T-helper 17 cell (primary cell): ENCODE measurements at places on chromosomes 5 and 9.

GRCh38 chr9:91825422-91825821, 124.6 kb downstream of the ROR2 start:
- no peak for DNase-seq

GRCh38 chr5:22844155-22844554, 9.0 kb downstream of the CDH12 start:
- DNase-seq: no peak

GRCh38 chr9:130869250-130869649, 27.4 kb downstream of the QRFP start:
- no peak for DNase-seq

DNA sequence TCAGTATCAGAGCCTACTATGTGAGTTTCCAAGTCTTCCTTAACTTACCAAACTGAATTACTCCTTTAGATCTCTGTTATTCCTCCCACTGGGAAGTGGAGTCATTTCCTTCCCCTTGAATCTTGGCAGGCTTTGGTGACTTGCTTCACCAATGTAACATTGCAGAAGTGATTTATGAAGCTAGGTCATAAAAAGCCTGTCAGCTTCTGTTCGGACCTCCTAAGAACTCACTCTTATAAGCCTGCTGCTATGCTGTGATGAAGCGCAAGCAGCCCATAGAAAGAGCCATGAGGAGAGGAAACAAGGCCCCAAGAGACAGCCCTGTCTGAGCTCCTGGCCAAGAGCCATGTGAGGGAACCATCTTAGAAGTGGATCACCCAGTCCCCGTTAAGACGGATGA, 14.2 kb upstream of the FOXB2 start:
- no peak for DNase-seq

GRCh38 chr5:25362799-25363198, 718.0 kb upstream of the CDH10 start:
- no peak for DNase-seq

DNA sequence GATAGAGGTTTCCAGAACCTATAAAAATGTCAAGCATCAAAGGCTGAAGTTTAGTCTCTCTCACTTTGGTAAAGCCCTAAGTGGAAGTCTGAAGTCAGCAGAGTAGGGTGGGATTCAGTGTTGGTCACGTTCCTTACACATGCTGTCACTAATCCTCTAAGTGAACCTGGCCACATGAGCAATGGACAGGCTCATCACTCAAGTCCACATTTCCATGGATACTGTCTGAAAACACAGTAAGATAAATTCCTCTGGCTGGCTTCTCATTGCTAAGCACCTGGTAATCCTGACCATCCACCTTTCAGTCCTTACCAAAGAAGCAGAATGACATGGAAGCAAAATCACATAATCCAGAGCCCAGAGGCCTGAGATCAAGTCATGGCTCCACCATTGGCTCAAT, 43.8 kb downstream of the GNA14 start:
- no peak for DNase-seq

DNA sequence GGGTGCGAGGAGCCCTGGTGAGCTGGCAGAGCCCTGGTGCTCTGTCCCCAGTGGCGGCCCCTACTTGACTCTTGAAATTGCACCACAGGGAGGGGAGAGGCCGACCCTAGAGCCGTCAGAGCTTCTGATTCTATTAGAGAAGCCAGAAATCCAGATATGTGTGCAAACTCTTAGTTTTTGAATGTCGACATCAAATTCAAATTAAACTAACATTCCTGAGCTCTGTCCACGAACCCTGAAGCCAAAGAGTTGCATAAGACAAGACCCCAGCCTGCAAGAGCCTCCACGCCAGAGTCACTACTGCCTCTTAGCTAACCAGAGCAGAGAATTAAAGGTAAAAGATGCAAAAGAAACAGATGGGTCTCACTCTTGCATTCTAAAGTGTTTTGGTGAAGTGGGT, 29.8 kb upstream of the MSX2 start:
- no peak for DNase-seq

GRCh38 chr9:13816837-13817236, 497.1 kb downstream of the NFIB start:
- no peak for DNase-seq

DNA sequence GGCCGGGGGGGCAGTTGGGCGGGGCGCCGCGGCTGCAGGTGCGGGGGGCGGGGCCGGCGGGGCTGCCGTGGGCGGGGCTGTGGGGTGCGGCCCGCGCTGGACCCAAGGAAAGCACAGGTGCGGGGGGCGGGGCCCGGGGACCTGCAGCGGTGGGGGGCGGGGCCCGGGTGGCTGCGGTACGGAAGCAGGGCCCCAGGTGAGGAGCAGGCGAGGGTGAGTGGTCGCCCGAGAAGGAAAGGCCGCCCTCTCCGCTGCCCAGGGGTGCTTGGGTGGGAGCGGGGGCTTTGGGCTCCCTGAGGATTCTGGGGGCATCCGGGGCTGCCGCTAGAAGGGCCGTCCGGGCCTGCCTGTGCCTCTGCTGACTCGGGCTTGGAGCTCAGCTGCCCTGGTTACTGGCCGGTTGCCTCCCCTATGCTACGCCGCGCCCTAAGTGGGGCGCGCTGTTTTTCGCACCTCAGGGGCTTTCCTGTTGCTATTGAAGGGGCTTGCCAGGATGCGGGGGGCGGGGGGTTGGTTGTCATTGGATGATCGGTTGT, 767 bp downstream of the RALGPS1 start:
- DNase-seq: peak; percentile 64

- DNase-seq: no peak
These were observed 507 bp downstream of the CTNND2 start for GRCh38 chr5:11903614-11904264.

DNA sequence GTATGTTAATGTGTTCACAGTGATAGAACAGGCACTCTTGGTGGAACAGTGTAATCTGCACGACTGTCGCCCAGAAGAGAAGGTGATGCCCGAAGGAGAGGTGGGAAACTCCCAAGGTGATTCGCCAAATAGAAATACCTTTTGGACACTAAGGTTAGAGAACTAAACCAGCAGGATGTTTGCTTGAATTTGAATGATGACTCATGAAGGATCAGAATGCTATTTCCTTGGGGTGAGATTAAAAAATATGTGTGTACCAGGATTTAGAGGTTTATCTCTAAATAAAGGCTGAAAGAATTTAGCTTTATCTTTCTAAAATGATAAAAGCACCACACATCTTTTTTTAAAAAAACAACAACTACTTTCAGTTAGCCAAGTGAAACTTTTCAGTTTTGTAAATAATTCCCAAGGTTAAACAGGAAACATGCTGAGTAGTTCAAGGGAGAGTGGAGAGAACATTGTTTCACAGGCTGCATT, 297.4 kb upstream of the TAS2R1 start:
- no peak for DNase-seq

DNA sequence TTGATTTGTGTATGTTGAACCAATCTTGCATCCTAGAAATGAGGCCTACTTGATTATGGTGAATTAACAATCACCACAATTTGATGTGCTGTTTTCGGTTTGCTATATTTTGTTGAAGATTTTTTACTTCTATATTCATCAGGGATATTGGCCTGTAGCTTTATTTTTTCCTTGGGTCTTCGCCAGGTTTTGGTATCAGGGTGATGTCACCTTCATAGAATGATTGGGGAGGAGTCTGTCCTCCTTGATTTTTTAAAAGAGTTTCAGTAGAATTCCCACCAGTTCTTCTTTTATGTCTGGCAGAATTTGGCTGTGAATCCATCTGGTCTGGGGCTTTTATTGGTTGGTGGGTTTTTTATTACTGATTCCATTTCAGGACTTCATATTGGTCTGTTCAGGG, 115.2 kb downstream of the CPLANE1 start:
- DNase-seq: no peak

DNA sequence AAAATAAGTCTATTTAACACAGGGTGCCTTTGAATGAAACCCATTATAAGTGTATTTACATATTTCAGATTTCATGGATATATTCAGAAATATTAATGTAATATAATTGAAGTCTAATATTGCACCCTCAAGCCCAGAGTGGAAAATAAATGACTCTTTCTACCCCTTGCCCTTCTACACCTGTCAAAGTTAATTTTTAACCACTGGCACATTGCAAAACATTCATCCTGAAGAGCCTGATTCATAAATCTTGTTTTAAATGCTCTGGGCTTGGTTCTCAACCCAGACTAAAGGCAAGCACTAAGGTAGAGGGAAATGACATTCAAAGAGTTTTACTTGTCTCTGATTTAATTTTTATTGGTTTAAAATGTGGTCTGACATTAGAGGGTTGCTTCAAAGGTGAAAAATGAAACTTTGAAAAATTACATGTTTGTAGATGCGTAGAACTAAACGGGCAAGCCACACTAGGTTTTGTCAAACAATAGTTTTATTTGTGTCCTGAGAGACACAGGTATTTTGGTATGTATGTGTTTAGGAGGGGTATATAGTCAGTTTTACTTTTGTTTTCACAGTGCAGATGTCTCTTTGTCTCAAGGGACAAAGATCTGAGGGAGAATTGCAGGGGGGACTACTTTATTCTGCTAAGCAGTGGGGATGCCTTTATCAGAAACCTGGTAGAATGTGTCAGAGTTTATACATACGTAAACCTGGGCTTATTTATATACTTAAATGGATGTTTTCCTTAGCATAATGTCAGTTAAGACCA, 69.7 kb downstream of the PIK3R1 start:
- no peak for DNase-seq

GRCh38 chr9:107435415-107435814, 54.2 kb downstream of the KLF4 start:
- no peak for DNase-seq

GRCh38 chr9:18893046-18893445, 140.0 kb downstream of the SAXO1 start:
- DNase-seq: no peak

DNA sequence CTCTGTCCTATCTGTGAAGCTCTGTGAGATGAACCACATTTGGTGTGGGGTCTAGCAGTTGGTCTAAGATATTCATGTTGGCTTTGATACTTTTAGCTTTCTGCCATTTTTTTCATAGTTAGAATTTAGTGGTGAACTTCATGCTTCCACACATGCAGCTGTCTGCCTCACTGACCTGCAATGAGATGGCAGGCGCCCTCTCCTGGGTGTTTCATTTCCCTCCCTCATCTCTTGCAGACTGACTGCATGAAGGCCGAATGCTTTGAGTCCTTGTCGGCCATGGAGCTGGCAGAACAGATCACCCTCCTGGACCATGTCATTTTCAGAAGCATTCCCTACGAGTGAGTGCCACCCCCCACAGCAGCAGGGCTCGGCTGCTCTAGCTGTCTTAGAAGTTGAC, 26.1 kb upstream of the CKMT2 start:
- DNase-seq: no peak
